RCC 7860 (cell line): ENCODE measurements at places on chromosomes 5 and 9.

DNA sequence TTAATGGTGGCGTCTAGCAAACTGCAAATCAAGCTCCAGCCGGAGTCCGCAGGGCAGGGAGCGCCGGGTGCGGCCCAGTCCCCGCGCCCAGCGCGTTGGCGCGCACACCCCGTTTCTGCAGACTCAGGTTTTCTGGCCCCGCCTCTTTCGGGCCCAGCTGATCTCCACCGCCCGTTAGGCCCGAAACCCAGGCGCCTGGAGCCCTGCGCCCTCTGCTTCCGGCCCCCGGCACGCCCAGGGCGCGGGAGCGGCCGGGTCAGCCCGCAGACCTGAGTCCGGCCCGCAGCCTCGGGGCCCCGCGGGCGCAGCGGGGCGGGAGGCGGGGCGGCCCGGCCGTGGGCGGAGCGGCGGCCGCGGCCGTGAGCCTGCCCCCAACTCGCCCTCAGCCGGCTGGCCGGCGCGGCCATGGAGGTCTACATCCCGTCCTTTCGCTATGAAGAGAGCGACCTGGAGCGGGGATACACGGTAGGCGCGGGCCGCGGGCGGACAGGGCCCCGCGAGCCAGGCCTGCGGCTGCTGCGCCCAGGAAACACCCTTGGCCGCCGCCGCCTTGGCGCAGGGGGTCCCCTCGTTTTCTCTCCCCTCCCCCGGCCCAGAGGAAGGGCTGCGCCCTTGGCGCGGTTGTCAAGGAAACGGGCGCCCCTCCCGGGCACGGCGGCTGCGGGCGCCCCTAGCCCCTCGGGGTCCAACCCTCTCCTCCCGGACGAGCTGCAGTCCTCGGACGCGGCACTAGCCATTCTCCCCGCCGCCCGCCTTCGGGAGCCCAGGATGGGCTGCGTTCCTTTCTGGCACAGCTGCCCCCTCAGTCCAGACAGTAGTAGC, at the start of gene SNX24:
TSS of gene SNX24 (plus strand) at position 385 of the 822 bp plus-strand sequence. CDS start at position 406, 21 bp downstream.
- DNase-seq, result peak; percentile 65

- no peak for DNase-seq
Measured at GRCh38 chr9:33043671-33044070, 18.6 kb downstream of the DNAJA1 start.

GRCh38 chr5:93054424-93055163, 526.4 kb downstream of the NR2F1-AS1 start:
- no peak for DNase-seq

DNA sequence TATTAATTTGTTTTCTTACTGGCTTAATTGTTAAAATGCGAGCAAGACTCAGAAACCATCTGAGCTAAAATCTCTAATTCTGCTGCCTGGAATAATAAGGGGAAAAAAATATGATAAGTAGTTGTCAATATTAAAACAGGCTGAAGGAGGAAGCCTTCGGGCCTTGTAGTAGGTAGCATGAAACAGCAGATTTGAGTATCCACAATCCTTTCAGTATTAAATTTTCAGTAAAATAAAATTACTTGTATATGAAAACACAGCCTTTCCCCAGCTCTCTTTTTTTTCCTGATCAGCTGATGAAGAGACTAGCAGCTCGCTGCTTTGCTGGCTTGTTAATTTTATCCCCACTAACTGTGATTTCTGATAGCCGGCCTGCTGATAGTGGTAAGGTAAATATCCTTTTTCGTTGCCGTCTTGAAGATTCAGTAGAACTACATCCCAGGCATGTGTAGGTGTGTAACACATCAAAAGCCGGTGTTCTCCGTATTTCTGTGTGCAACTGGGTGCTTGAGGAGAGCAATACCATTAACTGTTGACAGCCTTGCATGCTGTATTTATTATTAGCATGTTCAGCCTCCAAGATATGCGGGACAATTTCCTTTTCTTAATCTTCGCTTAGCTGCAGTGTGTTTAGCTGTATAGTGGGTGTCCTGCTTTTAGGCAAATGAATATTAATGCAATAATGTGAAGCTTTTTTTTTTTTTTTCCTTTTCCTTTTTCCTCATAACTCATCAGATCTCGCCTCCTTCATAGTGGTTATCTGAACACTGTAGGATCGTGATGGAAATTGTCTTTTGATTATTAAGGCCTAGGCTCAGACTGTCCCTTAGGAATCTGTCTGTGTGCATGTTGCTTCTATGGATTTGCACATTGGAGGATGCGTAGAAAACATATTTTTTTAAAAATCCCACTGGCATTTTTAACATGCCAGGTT, 144.6 kb downstream of the SMARCA2 start:
- no peak for DNase-seq

GRCh38 chr5:316210-317085, 5.1 kb upstream of the AHRR start:
- DNase-seq, result no peak

- no peak for DNase-seq
Measured at GRCh38 chr9:25418974-25419373, 259.3 kb downstream of the TUSC1 start.

GRCh38 chr9:78549711-78550110, 252.8 kb downstream of the PSAT1 start:
- no peak for DNase-seq

- DNase-seq, result no peak
Measured at GRCh38 chr5:17769277-17769676, 135.0 kb downstream of the TAF11L14 start.

GRCh38 chr5:154406826-154407225, 39.0 kb upstream of the SAP30L start:
- DNase-seq, result no peak

DNA sequence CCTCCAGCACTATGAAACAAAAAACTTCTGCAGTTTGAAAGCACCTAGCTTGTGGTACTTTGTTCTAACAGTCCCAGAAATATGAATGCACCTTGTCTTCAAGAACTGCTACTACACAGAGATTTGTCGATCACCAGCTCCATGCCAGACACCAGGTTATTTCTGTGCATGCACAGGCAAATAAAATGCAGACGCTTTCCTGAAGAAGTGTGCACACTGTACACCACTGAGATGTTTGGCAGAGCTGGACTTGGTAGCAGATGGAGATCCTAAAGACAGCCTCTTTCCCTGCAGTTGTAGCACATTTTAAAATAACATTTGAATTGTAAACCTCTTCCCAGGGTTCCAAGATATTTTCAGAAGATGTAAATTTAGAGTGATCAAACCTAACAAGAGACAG, 730.0 kb downstream of the MTRR start:
- no peak for DNase-seq

GRCh38 chr5:58187432-58188261, 272.2 kb downstream of the PLK2 start:
- DNase-seq, result no peak

GRCh38 chr5:9324348-9325077, 221.4 kb downstream of the SEMA5A start:
- DNase-seq, result no peak

DNA sequence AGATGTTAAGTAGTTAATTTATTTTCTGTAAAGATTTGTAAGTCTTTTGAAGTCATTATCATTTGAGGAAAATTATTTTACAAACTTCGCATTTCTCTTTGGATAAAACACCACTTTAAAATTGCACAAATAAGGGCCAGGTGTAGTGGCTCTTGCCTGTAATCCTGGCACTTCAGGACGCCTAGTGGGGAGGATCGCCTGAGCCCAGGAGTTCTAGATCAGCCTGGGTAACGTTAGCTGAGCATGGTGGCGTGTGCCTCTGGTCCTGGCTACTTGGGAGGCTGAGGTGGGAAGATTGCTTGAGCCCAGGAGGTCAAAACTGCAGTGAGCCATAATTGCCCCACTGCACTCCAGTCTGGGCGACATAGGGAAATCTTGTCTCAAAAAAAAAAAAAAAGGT, 185.5 kb downstream of the KDM4C start:
- DNase-seq, result no peak

DNA sequence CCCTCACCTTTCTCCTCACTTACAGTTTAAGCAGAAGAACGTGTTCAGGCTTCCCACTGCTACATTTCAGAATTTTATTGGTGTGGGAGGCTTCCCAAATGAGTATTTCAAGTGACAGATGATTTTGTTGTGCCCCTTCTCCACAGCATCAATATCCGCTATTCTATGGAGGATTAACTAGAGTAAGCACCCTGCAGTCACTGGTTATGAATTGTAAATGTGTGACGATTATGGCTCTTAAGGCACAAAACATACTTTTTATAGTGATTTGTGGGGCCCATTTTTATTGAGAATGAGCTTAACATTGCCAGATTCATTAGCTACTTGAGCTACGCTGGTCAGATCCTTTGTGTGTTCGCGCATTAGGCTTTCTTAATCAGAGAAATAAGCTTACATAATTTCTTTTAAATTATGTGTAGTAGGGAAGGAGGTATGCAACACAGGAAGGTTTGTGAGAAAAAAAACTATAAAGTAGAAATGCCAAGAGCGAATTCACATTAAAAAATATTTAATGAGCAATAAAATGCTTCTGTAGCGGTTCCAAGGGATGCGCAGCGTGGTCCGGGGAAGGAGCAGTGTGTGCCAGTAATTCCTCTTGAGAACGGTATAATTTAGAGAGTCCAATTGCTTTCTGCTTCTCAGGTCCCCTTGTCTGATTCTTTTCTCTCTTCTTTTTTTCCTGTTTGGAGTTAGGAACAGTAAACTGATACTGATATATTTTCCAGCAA, 2380.4 kb downstream of the MAT2B start:
- no peak for DNase-seq

DNA sequence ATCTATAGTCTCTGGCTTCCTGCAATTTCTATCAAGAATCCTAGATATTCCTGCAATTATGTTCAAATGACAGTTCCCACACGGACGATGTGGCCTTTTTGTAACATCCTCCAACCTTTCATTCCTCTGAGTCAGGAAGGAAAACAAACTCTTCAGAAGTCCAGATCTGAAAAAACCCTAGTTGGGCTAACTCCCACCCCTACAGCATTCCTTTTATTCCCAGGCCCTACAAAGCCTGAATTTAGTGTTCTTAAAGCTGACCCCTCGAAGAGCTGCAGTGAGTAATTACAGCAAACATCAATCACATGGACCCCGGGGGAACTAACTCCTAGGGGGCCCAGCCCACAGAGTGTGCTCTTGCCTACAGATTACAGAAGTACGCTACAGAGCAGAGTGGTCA, 99.7 kb downstream of the SERINC5 start:
- no peak for DNase-seq

- DNase-seq, result peak; percentile 39
Measured at GRCh38 chr9:107215381-107215780, 67.7 kb upstream of the RAD23B start.
